CD4-positive, alpha-beta T cell treated with Interleukin-17A for 1 hour (primary cell): ENCODE measurements at places on chromosomes 4 and X.

DNA sequence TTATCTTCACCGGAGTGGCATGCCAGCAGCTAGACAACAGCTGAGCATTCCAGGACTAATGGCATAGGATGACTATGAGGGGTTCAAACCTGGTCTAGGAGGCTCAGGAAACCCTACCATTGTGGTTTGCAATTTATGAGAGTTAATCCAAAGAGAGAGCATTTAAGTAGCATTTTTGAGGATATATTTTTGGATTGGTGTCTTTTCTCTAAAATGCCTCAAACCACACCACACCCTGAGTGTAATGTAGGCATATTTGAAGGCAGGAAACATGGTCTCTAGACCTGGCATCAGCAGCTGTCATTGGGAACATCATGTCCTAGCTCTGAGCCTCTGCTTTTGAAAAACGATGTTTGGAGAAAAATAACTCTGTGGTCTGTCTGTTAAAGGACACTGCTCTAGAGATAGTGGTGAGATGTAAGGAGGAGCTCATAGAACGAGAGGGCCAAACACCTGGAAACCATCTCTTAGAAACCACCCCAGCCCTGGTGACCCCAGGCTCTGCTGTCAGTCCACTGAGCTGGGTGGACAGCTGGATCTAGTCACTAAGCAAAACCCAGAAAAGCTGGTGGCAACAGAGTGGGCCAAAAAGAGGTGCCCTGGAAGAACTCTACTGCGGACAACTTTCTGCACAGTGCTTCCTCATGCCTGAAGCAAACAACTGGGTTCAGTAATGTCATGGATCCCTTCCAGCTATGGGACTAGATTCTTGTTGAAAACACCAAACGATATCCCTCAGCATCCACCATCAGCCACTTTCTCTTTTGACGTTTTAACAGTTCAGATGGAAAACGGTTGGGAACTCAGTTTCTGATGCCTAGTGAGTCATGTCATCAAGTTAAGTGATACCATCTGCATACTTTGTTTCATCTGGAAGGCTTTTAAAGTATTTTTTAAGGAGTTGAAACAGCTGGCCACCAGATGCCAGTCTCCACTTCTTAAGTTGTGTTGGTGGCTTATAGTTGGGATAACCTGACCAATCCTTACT, 100.2 kb upstream of the C1QTNF7 start:
- no peak for DNase-seq

- no peak for DNase-seq
Observed at GRCh38 chr4:151356510-151356909, 31.1 kb upstream of the SH3D19 start.

DNA sequence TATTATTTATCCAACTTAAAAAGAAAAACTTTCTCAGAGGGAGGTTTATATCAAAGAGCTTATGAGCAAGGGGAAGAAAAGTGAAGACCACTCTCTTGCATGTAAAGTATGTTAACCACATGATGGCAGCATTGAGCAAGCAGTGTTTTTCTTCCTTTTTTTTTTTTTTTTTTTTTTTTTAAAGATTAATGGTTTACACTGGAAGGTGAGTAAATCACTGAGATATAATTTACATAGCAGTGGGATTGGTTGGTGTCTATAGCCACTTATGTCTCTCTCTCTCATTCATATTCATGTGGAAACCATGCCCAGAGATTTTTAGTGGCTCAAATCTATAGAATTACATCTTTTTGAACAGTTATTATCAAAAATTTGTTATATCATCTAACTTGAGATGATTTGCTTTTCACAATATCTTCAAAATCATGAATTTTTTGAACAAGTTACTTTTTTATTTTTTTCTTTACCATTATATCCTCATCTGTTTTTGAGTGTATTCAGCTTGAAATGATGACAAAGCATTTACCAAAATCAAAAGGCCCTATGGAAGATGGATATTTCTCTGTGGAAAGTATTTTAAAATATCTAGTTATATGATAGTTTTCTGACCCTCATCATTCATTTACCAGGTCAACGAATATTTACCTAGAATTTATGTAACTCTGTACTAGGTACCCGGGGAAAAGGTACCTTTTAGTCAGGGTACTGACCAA, 31.6 kb downstream of the MTHFD2L start:
- peak; percentile 42 for DNase-seq

GRCh38 chrX:40506201-40506985, 74.4 kb upstream of the ATP6AP2 start:
- no peak for DNase-seq

- DNase-seq, result no peak
Observed at GRCh38 chrX:9131066-9131465, 97.1 kb upstream of the FAM9B start.

DNA sequence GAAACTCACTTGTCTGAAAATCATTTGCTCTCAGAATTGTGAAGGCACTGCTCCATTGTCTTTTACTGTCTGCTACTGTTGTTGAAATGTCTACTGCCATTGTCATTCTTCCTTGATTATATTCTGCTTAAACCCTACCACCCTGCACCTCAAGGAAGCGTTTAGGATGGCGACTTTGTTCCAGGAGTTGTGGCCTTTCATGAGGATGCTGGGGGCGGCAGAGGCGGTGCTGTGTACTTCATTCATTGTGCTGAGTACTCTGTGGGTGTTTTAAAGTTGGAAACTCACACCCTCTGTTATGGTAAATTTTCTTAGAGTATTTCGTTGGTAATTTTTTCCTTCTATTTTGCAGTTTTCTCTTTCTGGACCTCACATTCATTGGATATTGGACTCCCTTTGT, 258.9 kb downstream of the TENM3 start:
- no peak for DNase-seq

GRCh38 chr4:185473247-185473646, 1.7 kb upstream of the CCDC110 start:
- no peak for DNase-seq

DNA sequence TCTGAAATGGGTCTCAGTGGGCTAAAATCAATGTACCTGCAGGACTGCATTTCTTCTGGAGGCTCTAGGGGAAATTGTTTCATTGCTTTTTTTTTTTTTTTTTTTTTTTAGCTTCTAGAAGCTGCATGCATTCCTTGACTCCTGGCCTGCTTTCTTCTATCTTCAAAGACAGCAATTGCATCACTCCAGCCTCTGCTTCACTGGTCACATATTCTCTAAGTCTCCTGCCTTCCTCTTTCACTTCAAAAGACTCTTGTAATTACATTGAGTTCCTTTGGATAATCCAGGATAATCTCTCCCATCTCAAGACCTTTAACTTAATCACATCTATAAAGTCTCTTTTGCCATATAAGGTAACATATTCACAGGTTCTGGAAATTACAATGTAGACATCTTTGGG, 11.3 kb upstream of the PCYT1B start:
- no peak for DNase-seq

- DNase-seq, result no peak
Observed at GRCh38 chr4:74062953-74063352, 24.5 kb upstream of the CXCL3 start.

GRCh38 chrX:154490021-154490413, 412 bp downstream of the SLC10A3 start:
- DNase-seq, result peak; percentile 32

GRCh38 chr4:48786549-48786948, 6.5 kb upstream of the FRYL start:
- no peak for DNase-seq

DNA sequence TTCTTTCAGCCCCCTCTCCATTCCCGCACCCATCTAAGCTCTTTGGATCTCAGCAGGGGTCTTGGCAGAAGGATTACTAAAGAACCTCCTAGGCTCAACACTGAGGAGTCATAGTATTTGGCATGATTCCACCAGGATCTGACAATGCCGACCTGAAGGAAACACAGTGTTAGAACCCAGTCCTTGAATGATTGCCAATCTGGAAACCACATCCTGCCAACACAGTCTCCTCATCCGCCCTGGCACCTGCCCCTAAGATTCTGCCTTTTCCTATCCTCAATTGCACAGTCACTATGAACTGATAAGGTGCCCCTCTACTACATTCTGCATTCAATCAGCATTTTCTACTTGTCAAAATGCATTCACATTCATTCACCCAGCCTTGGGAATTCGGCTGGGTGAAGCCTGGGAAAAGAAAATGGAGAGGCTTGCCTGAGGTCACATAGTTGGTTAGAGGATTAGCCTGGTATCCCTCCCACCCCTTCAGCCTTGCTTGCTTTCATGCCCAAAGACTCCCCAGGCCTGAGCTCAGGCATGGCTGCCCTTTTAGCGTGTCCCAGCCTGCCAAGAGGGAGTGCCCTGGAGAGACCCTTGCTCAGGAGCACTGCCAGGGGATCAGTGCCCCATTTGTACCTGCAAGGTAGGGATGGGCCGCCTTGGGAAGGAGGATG, 2.2 kb upstream of the CLDN2 start:
- DNase-seq, result peak; percentile 28

- no peak for DNase-seq
Observed at GRCh38 chr4:3203971-3204431, 45.0 kb upstream of the MSANTD1 start.

DNA sequence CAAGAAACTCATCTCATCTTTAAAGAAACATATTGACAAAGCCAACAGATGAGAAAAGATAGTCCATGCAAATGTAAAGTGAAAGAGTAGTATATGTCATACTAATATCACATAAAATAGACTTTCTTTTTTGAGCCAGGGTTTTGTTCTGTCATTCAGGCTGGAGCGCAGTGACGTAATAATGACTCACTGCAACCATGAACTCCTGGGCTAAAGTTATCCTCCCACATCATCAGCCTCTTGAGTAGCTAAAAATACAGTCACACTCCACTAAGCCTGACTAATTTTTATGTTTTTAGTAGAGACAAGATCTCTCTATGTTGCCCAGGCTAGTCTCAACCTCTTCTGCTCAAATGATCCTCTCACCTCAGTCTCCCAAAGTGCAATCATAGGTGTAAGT, 51.8 kb upstream of the TRAM1L1 start:
- DNase-seq, result no peak

GRCh38 chrX:20967725-20968124, 406.5 kb upstream of the CNKSR2 start:
- DNase-seq, result no peak

- DNase-seq, result no peak
Observed at GRCh38 chrX:53257166-53257565, 24.2 kb downstream of the IQSEC2 start.

- DNase-seq, result no peak
Observed at GRCh38 chr4:37431417-37431743, 186.8 kb downstream of the NWD2 start.

- no peak for DNase-seq
Observed at GRCh38 chr4:107815158-107815557, 9.6 kb upstream of the SGMS2 start.

- no peak for DNase-seq
Observed at GRCh38 chrX:85504381-85504780, 124.9 kb upstream of the POF1B start.

- peak; percentile 78 for DNase-seq
Observed at GRCh38 chr4:122577808-122578781, 42.8 kb downstream of the IL21 start.

- DNase-seq, result no peak
Observed at GRCh38 chr4:173717581-173717980, 187.6 kb upstream of the HAND2 start.
